Activated naive CD8-positive, alpha-beta T cell treated with anti-CD3 and anti-CD28 coated beads, Interleukin-2, amount 10 ng/mL, durations not matched to agents 7 days and 5 days (primary cell): ENCODE measurements at places on chromosomes 7 and 10. TPM values are rescaled to one million over a fixed set of nuclear protein-coding genes. Genes with fewer than 3 reads are reported as not detected.
A peak's percentile ranks its signal among the peaks of the same experiment; 100 is the strongest.

Gene AUTS2
- total RNA-seq = 17.5 TPM

- no peak for DNase-seq
- H3K36me3 ChIP-seq = no peaks in the 10 kb centered on the region
- peak overlapping the region; percentile 61 for H3K4me3 ChIP-seq
These were observed 975 bp upstream of the USP54 start for GRCh38 chr10:73591935-73592699.

Gene CRYGN
- total RNA-seq = 0.25 TPM

DNA sequence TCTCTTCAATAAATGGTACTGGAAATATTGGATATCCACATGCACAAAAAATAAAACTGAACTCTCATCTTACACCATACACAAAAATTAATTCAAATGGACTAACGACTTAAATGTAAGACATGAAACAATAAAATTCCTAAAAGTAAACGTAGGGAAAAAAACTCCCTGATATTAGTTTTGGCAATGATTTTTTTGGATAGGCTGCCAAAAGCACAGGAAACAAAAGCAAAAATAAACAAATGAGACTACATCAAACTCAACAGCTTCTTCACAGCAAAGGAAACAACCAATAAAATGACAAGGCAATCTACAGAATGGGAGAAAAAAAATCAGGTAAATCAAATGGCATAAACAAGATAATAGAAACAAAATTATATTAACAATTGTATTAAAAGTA is 65.7 kb downstream of the ORC5 start:
- H3K36me3 ChIP-seq = peaks cover 8% of the 10 kb centered on the region
- DNase-seq = no peak
- H3K27me3 ChIP-seq = no peaks in the 10 kb centered on the region

Gene SLC18A2
- 0.17 TPM for total RNA-seq

- no peak overlapping the region for H3K4me3 ChIP-seq
- no peak for DNase-seq
- H3K36me3 ChIP-seq = no peaks in the 10 kb centered on the region
- no peak overlapping the region for H3K27ac ChIP-seq
These were observed 17.5 kb downstream of the TSPAN15 start for GRCh38 chr10:69468751-69469089.

DNA sequence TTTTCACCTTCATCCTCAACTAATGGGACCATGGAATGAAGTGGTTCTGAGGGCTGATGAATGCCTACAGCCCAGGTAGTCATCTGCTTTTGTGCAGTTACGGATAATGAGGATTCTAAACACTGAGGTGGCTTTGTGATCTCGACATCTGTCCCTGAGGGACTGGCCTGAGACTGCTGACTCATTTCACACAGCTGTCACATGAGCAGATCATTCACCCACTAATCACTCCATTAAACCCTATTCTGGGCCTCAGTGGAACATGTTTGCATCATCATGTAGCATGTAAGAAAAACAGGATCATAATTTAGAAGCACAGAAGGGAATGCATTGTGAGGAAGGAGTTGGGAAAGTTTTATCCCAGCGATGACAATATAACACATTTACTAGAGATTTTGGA is 79.4 kb upstream of the FEZF1 start:
- H3K36me3 ChIP-seq = no peaks in the 10 kb centered on the region
- no peak overlapping the region for H3K27ac ChIP-seq
- no peaks in the 10 kb centered on the region for H3K27me3 ChIP-seq
- no peak overlapping the region for H3K4me3 ChIP-seq
- H3K4me1 ChIP-seq = no peaks in the 10 kb centered on the region

DNA sequence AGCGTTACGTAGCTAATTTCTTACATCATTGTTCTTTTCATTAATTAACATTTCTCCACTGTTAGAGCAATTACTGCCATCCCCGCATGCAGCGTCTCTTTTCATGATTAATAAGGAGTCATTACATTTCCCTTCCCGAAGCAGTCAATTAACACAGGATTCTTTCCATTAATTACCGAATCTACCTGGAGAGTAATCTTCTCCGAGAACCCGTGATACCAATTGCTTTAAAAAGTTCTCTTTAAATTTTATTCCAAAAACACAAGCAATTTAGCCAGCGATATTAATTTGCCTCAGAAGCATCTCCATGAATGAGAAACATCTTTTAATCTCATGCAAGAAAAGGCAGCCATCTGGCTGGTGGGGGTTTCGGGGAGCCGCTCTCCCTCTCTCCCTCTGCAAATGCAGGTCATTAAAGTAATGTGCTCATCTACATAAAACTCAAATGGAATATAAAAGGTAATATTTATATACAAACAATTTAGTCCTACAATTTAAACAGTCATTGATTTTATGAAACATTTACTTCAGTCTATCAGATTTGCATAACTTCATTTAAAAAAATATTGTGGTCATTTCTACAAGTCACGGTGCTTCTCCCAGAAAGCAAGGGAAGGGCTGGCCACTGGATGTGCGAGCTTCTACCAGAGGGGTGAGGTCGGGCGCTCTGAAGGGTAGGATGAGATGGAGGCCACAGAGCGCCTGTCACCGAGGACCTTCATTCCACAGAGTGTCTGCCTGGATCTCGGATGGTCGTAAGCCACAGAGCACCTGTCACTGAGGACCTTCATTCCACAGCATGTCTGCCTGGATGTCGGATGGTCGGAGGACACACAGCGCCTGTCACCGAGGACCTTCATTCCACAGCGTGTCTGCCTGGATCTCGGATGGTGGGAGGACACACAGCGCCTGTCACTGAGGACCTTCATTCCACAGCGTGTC is 145.0 kb downstream of the WDR37 start:
- no peaks in the 10 kb centered on the region for H3K4me1 ChIP-seq
- DNase-seq = no peak
- peaks cover 17% of the 10 kb centered on the region for H3K27me3 ChIP-seq
- no peak overlapping the region for H3K4me3 ChIP-seq
- H3K27ac ChIP-seq = no peak overlapping the region

GRCh38 chr7:17758008-17758407 is 182.3 kb downstream of the SNX13 start:
- H3K4me1 ChIP-seq = no peaks in the 10 kb centered on the region
- no peak for DNase-seq
- H3K27me3 ChIP-seq = no peaks in the 10 kb centered on the region
- H3K36me3 ChIP-seq = no peaks in the 10 kb centered on the region
- H3K27ac ChIP-seq = no peak overlapping the region

Gene TMEM72
- not detected for total RNA-seq

Gene PPP1R3C
- total RNA-seq = 0.11 TPM

Gene GRID2IP
- 0.28 TPM for total RNA-seq

Gene ENO4
- not detected for total RNA-seq

- peaks cover 2% of the 10 kb centered on the region for H3K27me3 ChIP-seq
- peaks cover 3% of the 10 kb centered on the region for H3K4me1 ChIP-seq
- no peak for DNase-seq
- no peaks in the 10 kb centered on the region for H3K36me3 ChIP-seq
- H3K27ac ChIP-seq = no peak overlapping the region
These were observed 143.4 kb downstream of the TPST1 start for GRCh38 chr7:66348531-66348930.

GRCh38 chr10:62475551-62475950 is 101.4 kb downstream of the ZNF365 start:
- H3K27me3 ChIP-seq = peaks cover 5% of the 10 kb centered on the region
- no peaks in the 10 kb centered on the region for H3K4me1 ChIP-seq
- DNase-seq = no peak
- no peak overlapping the region for H3K27ac ChIP-seq
- H3K4me3 ChIP-seq = no peak overlapping the region

- H3K4me1 ChIP-seq = no peaks in the 10 kb centered on the region
- no peak for DNase-seq
- H3K36me3 ChIP-seq = no peaks in the 10 kb centered on the region
- H3K27me3 ChIP-seq = peaks cover 19% of the 10 kb centered on the region
- H3K4me3 ChIP-seq = no peak overlapping the region
These were observed 87.7 kb upstream of the EGR2 start for GRCh38 chr10:62903828-62904227.

Gene ALKBH4
- total RNA-seq = 12.5 TPM

Gene TRPV5
- total RNA-seq = not detected

Gene PLA2G12B
- total RNA-seq = not detected

Gene EVX1
- not detected for total RNA-seq

- DNase-seq = no peak
- H3K27me3 ChIP-seq = peaks cover 11% of the 10 kb centered on the region
- no peaks in the 10 kb centered on the region for H3K36me3 ChIP-seq
- no peaks in the 10 kb centered on the region for H3K4me1 ChIP-seq
- no peak overlapping the region for H3K27ac ChIP-seq
These were observed 60.2 kb downstream of the NRP1 start for GRCh38 chr10:33274096-33274785.

- H3K4me3 ChIP-seq = no peak overlapping the region
- no peaks in the 10 kb centered on the region for H3K27me3 ChIP-seq
- no peak overlapping the region for H3K27ac ChIP-seq
- DNase-seq = no peak
- no peaks in the 10 kb centered on the region for H3K4me1 ChIP-seq
- no peaks in the 10 kb centered on the region for H3K36me3 ChIP-seq
These were observed 628.4 kb downstream of the PARD3 start for GRCh38 chr10:34186745-34187144.

DNA sequence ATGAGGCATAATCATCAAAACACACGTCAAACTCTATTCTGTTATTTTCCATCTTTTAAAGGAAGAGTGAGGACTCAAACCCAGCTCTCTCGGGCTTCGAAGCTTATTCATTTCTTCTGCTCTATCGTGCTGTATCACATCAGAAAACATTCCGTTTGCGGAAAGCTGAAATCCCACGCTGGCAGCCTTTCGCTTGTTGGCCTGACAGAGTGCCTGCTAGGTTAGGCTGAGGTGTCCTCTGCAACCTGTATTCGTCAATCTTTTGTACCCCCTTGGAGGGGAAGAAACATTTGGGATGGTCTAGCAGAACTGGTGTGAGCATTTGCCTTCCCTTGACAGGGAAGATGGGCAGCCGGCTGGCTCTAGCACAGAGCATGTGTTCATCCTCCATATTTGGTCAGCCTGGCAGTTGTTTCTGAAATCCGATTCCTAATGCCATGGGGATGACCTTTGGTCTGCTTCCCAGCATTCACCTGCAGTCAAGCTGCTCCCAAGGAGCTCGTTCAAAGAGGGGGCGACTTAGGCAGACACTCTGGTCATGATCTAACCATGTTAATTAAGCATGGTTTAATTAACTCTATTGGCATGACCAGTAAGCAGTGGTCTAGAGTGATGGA is 55.2 kb downstream of the TACC2 start:
- H3K4me3 ChIP-seq = no peak overlapping the region
- no peaks in the 10 kb centered on the region for H3K36me3 ChIP-seq
- no peak for DNase-seq
- no peaks in the 10 kb centered on the region for H3K4me1 ChIP-seq
- H3K27ac ChIP-seq = no peak overlapping the region

Gene SPAG6
- total RNA-seq = 0.67 TPM

Gene MORN4
- 2.2 TPM for total RNA-seq

GRCh38 chr7:145797507-145797906 is 319.1 kb upstream of the CNTNAP2 start:
- no peaks in the 10 kb centered on the region for H3K36me3 ChIP-seq
- no peak overlapping the region for H3K27ac ChIP-seq
- no peak overlapping the region for H3K4me3 ChIP-seq
- H3K27me3 ChIP-seq = no peaks in the 10 kb centered on the region
- no peak for DNase-seq

DNA sequence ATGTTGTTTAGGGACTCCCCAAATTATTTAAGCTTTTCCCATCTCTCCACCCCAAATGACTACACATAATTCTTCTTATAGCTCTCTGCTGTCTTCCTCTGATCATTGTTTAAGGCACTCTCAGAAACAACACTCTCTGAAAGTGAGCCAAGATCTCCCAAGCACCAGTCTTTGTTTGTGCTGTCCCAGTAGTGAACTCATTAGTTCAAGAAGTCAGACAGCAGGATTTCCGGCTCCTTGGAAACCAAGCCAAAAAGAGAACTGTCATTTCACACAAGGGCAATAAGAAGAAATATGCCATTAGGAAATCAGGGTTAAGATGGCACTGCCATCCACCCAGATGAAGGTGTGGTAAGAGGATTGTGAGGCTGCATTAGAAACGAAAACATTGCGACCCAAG is 83.1 kb downstream of the FZD1 start:
- no peaks in the 10 kb centered on the region for H3K4me1 ChIP-seq
- no peaks in the 10 kb centered on the region for H3K27me3 ChIP-seq
- no peak overlapping the region for H3K4me3 ChIP-seq
- no peak overlapping the region for H3K27ac ChIP-seq
- no peak for DNase-seq

DNA sequence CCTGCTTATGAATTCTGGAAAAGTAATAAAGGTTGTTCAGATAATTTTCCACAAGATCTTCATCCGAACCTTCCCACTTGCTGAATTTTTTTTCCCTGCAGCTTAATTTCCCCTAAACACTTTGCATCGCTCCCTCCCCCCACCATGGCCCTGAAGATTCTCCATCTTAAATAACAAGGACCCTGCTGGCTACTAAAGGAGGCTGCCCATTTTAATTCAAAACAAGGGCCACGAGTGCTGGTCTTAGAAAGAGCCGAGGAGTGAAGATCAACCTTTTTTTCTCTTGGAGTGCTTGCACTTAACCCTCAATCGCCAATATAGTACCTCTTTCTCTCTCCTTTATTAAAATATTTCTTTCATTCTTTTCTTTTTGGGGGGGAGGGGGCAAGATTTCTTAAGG is 9.2 kb upstream of the SP8 start:
- no peaks in the 10 kb centered on the region for H3K36me3 ChIP-seq
- peaks cover 80% of the 10 kb centered on the region for H3K27me3 ChIP-seq
- DNase-seq = no peak
- no peak overlapping the region for H3K4me3 ChIP-seq
- peaks cover 15% of the 10 kb centered on the region for H3K4me1 ChIP-seq
- H3K27ac ChIP-seq = no peak overlapping the region

- no peaks in the 10 kb centered on the region for H3K4me1 ChIP-seq
- H3K4me3 ChIP-seq = no peak overlapping the region
- DNase-seq = no peak
- no peaks in the 10 kb centered on the region for H3K36me3 ChIP-seq
These were observed 46.1 kb upstream of the R3HCC1L start for GRCh38 chr10:98088186-98088971.

- H3K27ac ChIP-seq = no peak overlapping the region
- no peaks in the 10 kb centered on the region for H3K4me1 ChIP-seq
- H3K4me3 ChIP-seq = no peak overlapping the region
- H3K27me3 ChIP-seq = peaks cover 2% of the 10 kb centered on the region
- no peaks in the 10 kb centered on the region for H3K36me3 ChIP-seq
These were observed 471.9 kb upstream of the CELF2 start for GRCh38 chr10:10545771-10546170.

- H3K27ac ChIP-seq = no peak overlapping the region
- no peak overlapping the region for H3K4me3 ChIP-seq
- H3K27me3 ChIP-seq = peaks cover 3% of the 10 kb centered on the region
- no peaks in the 10 kb centered on the region for H3K36me3 ChIP-seq
- no peak for DNase-seq
- peaks cover 3% of the 10 kb centered on the region for H3K4me1 ChIP-seq
These were observed 103.0 kb upstream of the LSM8 start for GRCh38 chr7:118080947-118081346.

GRCh38 chr10:101974091-101974971 is 81.6 kb downstream of the ARMH3 start:
- peak overlapping the region; percentile 93 for H3K27ac ChIP-seq
- no peak for DNase-seq
- H3K36me3 ChIP-seq = peaks cover 46% of the 10 kb centered on the region
- peak overlapping the region; percentile 82 for H3K4me3 ChIP-seq
- no peaks in the 10 kb centered on the region for H3K27me3 ChIP-seq
